ENCODE measurements at places on chromosomes 16 and 17.

- no peaks in the 10 kb centered on the region for H3K27me3 ChIP-seq
- no peaks in the 10 kb centered on the region for H3K36me3 ChIP-seq
- H3K27ac ChIP-seq = no peak overlapping the region
These were observed 98.7 kb downstream of the HS3ST2 start for GRCh38 chr16:22912654-22913053.

- H3K27ac ChIP-seq = no peak overlapping the region
- H3K4me1 ChIP-seq = peaks cover 12% of the 10 kb centered on the region
- no peaks in the 10 kb centered on the region for H3K27me3 ChIP-seq
- no peak for DNase-seq
These were observed 7.8 kb upstream of the RHOT2 start for GRCh38 chr16:660132-660458.

DNA sequence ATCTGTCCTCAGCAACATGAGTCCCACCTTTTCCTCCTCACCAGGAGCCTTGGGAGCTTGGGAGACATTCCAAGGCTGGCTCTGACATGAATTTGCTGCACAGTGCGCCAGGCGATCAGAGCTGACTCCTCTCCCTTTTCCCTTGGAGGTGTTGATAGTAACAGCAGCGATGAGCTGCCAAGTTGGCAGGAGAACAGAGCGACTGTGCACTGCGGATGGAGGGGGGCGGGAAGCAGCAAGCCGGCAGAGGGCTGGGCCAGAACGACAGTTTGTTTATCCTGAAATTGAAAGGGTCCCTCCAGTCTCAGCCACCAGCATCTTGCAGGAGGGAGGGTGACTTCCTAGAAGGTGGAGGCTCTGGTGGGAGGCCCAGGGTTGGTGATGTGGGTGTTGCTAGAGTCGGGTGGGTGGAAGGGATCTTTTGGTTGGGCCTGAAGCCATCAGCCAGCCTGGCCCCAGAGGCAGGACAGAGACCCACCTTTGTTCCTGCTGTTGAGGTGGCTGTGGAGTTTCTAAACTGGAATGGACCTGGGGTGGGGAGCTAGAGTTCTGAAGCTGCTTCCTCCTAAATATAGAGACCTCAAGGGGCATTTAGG lies 22.5 kb upstream of the DYNLL2 start:
- H3K4me1 ChIP-seq = peaks cover 30% of the 10 kb centered on the region
- H3K27me3 ChIP-seq = no peaks in the 10 kb centered on the region
- no peak overlapping the region for H3K4me3 ChIP-seq
- no peaks in the 10 kb centered on the region for H3K36me3 ChIP-seq
- peak overlapping the region; percentile 48 for H3K27ac ChIP-seq

GRCh38 chr17:64020056-64020766 lies at the start of gene ICAM2:
TSS of gene ICAM2 (minus strand) at chr17:64020633. CDS start at chr17:64006691, 13,942 bp downstream.
- peak within 1 kb of the TSS; percentile 72 for H3K27ac ChIP-seq
- no peaks in the 10 kb centered on the region for H3K4me1 ChIP-seq
- no peaks in the 10 kb centered on the region for H3K36me3 ChIP-seq
- H3K27me3 ChIP-seq = no peaks in the 10 kb centered on the region
- DNase-seq = peak; percentile 53

DNA sequence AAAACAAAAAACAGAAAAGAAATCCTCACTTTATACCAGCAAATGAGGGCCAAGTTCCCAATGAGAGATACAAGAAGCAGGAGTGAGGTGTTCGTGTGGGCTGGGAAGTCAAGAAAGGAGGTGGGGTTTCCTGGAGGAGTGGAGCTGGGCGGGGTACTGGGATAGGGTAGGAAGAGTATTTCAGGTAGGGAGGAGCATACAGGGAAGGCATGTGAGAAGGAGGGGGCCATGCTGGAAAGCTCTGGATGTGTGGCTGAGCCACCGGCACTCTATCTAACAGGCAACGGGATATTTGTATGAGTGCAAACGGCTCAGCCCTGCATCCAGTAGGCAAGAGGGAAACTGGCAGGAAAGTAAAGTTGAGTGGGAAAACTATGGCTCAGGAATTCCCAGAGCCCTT lies 4.2 kb downstream of the OR3A2 start:
- H3K27ac ChIP-seq = no peak overlapping the region
- H3K27me3 ChIP-seq = no peaks in the 10 kb centered on the region
- H3K4me1 ChIP-seq = no peaks in the 10 kb centered on the region
- no peak overlapping the region for H3K4me3 ChIP-seq
- no peak for DNase-seq

Data from thyroid gland (tissue), 4 donors.